Esophagus squamous epithelium (tissue), 5 donors: ENCODE measurements at places on chromosomes 11 and 22.

- DNase-seq: no peak
Measured at GRCh38 chr22:29258407-29259252, 9.2 kb downstream of the RHBDD3 start.

DNA sequence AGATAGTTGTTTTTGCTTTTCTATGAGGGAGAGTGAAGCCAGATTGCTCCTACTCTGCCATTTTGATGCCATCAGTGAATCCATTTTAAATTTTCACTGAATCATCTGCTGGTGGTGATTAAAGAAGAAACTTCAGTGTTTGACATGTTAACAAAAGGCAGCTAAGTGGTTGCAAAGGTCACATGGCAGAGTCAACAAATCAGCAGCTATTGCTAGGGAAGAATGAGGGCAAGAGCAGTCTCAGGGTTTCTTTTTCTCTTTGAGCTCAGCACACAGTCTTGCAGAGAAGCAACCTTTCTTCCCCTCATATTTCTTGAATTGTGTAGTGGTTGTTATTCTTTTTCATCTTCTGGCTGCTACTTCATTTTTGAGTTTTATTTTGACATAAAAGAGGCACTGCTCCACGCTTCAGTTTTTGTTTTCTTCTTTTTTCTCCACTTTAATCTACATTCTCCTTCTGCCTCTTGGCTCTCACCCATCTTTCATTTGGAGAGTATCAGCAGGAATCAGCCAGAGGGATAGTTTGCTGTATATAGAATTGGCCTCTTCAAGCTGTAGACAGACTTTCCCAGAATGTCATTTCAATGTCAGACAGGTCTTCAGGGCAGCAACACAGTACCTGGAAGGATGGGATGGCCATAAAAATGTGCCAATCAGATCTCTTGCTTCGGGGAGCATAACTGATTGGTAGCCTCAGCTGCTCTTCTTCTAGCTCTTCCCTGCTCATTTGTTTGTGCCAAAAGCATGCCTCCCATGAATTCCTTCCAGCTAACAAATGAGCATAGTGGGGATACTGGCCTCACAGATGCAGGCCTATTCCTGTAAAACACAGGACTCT lies 153.9 kb downstream of the TRPC6 start:
- no peak for DNase-seq

DNA sequence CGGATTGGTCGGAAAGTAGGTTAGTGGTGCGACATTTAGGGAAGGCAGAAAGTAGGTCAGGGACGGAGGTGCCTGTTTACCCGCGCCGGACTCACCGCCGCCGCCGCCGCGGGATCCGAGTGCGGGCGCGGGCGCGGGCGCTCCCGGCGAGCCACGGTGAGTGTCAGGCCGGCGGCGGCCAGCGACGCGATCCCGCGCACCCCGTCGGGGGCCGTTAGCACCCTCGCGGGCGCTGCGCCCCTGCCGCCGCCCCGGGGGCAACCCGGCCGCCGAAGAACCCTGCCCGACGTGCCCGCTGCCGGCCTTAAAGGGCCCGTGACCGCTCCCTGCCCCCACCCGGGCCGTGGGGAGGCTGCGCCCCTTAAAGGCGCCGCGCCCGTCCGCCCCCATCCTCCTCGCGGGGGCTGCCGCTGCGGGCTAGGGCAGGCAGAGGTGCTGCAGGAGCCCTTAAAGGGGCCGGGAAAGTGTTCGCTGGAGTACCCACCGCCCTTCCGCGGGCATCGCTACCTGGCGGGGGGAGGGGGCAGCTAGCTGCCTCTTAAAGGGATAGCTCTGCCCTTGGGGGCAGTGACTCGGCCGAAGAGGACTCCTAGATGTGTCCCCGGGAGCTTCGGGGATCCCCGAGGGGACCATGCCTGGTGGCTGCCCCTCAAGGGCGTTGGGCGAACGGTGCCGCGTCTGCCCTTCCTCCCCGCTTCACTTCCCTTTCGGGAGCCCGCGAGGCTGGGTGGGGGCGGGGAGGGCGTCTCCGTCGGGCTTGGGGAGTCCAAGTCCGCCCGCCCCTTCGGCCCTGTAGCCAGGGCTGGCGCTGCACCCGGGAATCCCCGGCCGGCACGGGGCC lies at the start of gene BMAL1:
BMAL1 (plus strand) TSS at position 23 of the 841 bp plus-strand sequence. CDS start 76,519 bp downstream, outside the sequence.
- DNase-seq: no peak

DNA sequence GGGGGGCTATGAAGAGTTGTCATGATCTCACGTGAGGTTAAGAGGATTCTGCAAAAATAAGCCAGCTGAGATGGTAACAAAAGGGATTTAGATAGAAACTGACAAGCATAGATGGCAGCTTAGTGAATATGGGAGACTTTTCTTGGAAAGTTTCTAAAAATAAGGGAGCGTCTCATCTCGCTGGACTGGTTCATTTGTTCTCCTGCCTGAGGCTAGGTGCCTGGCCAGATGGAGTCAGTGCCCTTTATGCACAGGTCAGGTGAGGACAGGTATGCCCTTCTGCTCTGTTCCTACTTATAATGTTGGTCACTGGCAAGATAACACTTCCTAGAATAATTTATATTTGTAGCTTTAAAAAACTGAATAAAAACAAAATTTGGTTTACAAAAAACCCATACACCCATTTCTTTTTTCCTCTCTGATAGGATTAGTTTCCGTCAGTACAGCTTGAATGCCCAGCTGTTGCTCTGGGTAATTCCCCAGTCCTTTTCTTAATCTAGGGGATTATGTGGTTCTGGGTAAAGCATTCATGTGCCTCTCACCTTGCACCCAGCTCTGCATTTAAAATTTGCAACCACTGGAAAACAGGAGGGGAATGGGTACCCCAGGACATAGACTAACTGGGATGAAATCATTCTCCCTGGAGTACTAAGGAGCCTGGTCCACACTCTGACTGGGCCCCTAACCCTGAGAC lies 90.0 kb downstream of the AMOTL1 start:
- DNase-seq: no peak

DNA sequence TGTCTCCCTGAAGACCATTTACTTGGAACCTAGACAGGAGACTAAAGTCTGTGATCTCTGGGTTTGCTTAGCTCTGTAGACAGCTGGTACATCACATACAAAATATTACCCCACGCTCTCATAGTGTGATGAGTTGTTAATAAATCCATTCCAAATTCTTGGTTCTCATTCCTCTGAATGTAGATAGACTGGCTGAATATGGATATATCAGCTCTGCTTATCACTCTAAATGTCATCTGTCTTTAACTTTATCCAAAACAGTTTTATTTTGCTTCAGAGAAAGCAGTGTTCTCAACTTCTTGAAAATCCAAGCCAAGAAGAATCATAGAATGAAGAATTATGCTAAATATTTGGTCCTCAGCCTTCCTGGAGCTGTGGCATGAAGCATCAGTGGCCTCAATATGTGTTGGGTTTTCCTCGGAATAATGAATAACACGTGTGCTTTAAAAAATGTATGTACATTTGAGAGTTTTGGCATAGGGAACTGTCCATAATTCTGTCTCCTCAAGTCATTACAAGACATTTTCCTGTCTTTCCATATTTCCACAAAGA lies 10.5 kb upstream of the LDLRAD3 start:
- DNase-seq: no peak

- DNase-seq: no peak
Measured at GRCh38 chr11:18495271-18495670, 31.5 kb downstream of the TSG101 start.

DNA sequence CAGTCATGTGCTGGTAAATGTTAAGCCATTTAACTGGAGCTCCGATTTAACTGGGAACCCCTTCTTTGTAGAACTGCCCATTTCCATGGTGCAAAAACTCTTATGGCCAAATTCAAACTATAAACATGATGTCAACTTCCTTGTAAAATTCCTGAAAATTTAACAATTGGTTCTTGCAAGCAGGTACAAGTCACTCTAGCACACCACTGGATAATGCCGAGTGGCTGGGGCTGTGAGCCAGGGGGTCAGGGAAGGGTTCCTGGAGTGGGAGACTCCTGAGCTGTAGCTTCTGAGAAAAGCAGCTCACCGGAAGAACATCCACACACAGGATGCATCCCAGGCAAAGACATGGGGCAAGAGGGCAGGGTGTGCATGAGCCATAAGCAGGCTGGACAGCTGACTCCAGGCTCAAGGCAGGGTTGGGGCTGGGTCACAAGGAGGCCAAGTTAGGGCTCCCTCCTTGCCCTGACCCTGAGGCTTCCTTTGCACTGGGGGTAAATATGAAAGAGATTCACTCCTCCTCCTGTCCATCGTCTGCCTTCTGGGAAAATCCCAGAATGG lies 18.2 kb downstream of the P2RY2 start:
- DNase-seq: no peak

GRCh38 chr11:129589190-129589860 lies 213.7 kb downstream of the BARX2 start:
- no peak for DNase-seq

GRCh38 chr11:57785072-57785471 lies 23.5 kb downstream of the CTNND1 start:
- DNase-seq: no peak

DNA sequence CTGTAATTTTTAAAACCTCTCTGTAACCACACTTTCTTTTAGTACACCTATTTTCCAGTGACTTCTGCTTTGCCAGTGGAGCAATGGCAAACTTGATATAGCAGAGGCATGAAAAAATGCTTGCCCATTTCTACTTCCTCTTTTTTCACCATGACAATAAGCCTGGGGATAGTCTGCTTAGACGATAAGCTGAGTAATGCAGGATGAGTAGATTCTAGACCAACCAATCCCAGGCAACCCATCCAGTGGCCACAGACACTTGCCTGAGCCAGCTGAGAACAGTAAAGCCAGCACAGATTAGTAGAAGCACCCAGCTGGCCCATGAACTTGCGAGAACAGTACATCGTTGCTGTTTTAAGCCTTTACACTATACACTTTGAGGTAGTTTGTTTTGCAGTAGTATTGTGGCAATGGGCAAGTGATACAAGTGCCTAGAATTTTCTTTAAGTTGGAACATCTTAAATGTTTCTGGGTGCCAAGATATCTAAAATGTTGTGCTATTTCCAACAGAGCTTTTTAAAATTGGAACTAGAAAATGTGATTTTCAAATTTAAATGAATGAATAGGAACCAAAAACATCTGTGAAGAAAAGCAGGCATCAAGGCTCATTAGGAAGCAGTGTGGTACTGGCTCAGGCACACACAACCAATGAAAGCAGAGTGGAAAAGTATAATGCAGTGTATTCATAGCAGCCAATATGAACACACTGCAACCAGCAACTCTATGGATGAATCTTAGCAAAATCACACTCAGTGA lies 37.7 kb downstream of the DDI1 start:
- DNase-seq: no peak

DNA sequence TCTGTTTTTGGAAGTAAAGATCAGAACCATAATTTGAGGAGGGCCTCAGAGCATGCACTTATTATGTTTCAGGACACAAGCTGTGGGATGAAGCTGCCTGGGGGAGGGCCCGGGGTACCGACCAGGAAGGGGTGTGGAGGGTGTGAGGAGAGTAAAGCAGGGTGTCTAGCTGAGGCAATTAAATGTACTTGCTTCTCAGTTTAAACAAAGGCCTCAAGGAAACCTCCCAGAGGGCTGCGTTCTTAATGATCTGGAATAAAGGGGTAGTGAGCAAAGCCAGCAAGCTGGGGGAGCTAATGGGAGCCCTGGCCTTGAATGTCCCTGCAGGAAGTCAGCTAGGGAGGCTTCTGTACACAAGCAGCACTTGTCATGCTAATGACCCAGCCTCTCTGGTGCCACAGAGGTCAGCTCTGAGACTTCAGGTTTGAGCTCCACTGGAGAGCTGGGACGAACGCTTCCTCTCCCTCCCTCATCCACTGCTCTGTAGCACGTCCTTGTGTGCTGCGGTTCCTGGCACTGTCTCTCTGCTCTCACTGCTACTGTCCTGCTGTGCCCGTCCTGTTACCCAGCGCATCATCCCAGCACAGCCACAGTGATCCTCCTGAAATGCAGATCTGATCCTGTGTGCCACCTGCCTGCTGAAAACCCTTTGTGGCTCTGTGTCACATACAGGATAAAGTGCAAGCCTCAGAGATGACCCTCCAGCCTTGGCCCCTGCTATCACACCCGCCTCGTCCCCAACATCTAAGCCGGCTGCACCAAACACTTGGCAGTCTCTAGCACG lies 159.7 kb downstream of the DBX1 start:
- DNase-seq: no peak
